ENCODE measurements at places on chromosomes 13 and 19.

- no peak for DNase-seq
These were observed 44.4 kb upstream of the WDFY2 start for GRCh38 chr13:51539887-51540286.

GRCh38 chr19:51503896-51504295 is 2.3 kb upstream of the SIGLEC12 start:
- no peak for DNase-seq

GRCh38 chr19:23054456-23054855 is 51.5 kb upstream of the ZNF728 start:
- no peak for DNase-seq

DNA sequence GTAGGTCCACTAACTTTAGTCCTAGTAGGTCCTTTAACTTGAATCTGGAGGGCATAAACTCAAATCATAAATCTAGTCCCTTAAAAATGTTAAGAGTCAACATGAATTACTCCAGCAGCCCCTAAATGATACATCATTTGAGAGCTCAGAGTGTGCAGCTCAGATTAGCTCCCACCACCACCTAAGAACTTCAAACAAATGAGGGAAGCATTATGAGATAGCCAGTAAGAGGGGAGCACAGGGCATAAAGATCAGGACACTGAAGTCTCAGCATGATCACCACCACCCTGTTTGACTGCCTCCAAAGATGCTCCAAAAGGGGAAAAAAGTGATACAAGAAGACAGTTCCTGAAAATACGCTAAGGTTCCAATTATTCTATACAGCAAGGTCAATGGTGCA is 5.7 kb downstream of the PROSER1 start:
- DNase-seq = no peak

DNA sequence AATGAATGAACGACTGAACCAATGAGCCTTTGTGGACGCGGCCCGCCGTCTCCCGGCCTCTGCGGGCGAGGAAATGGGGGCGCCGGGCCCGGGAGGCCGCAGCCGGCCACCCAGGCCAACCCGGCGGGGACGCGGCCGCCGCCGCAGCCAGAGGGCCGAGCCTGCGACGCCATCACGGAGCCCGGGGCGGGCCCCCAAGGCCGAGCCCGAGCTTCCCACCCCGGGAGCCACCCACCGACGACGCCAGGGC is 216 bp downstream of the SUGP2 start:
- DNase-seq = no peak

- no peak for DNase-seq
These were observed 4.0 kb upstream of the ZNF628 start for GRCh38 chr19:55472463-55472862.

DNA sequence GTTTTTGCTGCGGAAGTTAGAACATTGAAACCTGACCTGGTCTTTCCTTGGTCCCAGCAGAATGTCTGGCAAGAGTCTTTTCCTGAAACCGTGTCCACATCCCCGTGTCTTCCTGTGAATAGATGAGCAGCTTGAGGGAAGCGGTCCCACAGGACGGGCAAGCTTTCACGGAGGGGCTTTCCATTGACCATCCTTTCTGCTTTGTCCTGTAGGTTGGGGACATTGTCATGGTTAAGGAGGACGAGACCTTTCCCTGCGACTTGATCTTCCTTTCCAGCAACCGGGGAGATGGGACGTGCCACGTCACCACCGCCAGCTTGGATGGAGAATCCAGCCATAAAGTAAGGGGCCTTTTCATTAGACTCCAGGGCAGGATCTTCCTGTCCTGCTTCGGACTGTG is 126.0 kb downstream of the ATP11A start:
- no peak for DNase-seq

DNA sequence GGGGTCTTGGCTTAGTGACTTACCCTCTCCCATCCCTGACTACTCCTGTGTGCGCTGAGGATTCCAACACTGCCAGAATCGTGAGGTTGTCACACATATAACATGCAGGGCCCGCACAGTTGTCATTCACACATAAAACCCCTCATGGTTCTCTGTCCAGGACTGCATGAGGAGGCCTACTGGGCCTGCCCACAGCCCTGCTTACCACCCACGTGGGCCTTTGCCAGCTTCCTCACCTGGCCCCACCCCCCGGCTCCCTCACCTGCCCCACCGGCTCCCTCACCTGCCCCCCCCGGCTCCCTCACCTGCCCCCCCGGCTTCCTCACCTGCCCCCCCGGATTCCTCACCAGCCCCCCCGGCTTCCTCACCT is 197.2 kb downstream of the TEX29 start:
- DNase-seq = no peak

DNA sequence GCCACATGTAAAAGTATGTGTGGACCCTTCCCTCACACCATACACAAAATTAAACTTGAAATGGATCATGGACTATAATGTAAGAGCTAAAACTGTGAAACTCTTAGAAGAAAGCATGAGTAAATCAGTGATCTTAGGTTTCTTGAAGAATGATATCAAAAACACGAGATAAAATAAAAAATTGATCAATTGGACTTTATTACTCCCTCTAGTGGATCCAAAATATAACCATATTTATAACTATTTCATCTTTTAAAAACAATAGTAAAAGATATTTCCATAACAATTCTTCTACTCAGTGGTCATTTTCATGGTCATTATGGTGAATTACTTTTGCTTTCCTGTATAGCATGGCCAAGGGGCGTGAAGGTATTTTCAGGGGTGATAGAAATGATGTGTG is 174.6 kb upstream of the LSM14A start:
- DNase-seq = no peak

DNA sequence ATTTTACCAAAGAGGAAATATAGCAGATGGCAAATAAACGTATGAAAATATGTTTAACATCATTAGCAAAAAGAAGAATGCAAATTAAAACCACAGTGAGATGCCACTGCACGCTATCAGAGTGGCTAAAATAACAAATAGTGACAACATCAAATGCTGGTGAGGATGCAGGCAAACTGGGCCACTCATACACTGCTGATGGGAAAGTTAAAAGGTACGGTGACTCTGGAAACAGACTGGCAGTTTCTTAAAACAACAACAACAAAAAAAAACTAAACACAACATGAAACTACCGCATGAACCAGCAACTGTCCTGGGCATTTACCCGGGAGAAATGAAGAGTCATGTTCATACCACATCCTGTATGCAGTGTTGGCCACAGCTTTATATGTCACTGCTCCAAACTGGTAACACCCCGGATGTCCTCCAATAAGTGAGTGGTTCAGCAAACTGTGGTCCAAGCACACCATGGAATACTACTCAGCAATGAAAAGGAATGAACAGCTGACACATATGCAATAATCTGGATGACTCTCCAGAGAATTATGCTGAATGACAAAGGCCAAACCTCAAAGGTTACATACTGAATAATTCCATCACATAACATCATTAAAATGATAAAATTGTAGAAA is 22.3 kb downstream of the EPS15L1 start:
- peak; percentile 68 for DNase-seq

GRCh38 chr13:114047358-114047881 is 73.5 kb upstream of the C13orf46 start:
- peak; percentile 49 for DNase-seq

DNA sequence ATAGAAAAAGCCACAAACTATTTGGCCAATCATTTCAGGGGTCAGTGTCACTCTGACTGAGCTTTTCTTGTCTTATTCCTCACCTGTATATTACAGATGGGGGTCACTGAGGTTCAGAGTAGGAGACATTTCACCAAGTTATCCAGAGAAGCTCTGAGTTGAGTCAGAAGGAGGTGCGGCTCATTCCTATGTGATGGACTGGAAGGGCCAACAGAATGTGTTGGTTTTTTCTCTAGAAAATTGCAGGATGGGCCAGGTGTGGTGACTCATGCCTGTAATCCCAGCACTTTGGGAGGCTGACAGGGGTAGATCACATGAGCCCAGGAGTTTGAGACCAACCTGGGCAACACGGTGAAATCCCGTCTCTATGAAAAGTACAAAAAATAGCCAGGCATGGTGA is 24.5 kb upstream of the ZNF83 start:
- DNase-seq = no peak

GRCh38 chr13:53214433-53214832 is 185.8 kb downstream of the OLFM4 start:
- DNase-seq = no peak

GRCh38 chr19:58274771-58275201 is 4.0 kb upstream of the ZNF8 start:
- DNase-seq = no peak

GRCh38 chr13:97307882-97308624 is 85.9 kb downstream of the MBNL2 start:
- DNase-seq = no peak

- no peak for DNase-seq
These were observed 10.2 kb upstream of the PTOV1 start for GRCh38 chr19:49840736-49841249.

DNA sequence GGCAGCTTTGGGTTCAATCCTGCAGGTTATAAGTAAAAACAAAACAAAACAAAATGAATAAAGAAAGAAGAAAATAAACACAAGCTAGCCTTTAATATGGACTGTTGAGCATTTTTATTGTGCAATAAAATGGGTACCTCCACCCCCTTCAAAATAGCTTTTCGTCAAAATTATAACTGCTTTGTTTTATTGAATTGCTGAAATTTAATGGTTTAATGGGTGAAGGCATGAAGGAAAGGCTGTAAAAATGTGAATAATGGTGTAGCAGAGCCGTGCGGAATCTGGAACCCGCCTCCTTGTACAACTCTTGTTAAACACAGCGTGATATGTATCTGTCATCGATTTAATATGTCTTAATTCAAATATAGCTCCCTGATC is 2.2 kb upstream of the ZIC5 start:
- no peak for DNase-seq

- DNase-seq = no peak
These were observed 1.1 kb downstream of the CNN1 start for GRCh38 chr19:11539495-11540365.

- no peak for DNase-seq
These were observed 3.1 kb downstream of the AMH start for GRCh38 chr19:2252055-2252796.

DNA sequence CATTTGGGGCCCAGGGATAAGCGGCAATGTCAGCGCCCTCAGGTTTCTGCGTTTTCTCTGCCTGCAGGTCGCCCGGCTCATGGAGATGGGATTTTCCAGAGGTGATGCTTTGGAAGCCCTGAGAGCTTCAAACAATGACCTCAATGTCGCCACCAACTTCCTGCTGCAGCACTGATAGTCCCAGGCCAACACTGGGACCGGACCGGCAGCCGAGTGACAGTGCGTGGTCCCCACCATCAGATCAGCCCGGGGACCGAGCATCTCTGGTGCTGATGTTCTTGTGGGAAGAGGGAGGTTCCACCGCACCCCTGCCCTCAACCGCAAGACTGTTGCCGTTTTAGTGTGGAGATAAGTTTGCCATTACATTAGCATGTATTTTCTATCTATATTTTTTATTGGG is 78.0 kb upstream of the GPR183 start:
- DNase-seq = no peak

GRCh38 chr13:80903911-80904310 is 563.0 kb upstream of the SPRY2 start:
- DNase-seq = no peak

- no peak for DNase-seq
These were observed 5.9 kb upstream of the GDF15 start for GRCh38 chr19:18379803-18380747.

- no peak for DNase-seq
These were observed 56.5 kb downstream of the KCTD12 start for GRCh38 chr13:76829572-76830327.

- DNase-seq = no peak
These were observed 114.8 kb upstream of the TDRD3 start for GRCh38 chr13:60282186-60282585.

DNA sequence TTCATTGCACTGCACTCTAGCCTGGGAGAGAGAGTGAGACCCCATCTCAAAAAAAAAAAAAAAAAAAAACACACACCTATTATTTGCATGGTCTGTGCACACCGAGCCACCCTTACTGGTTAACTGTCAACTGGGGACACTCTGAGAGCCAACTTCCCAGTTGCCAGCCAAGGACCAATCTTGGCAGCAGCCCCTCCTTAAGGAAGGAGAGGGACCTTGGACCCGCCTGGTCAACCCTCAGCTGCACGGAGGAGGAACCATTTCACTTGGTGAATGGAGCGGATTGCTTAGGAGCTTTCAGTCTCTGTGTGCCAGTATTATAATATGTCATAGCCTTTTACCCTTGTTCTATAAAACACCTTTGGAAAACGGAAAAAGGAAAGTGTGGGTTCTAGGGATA is 24.9 kb downstream of the MICOS13 start:
- no peak for DNase-seq

GRCh38 chr19:47495478-47496372 is 11.7 kb upstream of the KPTN start:
- no peak for DNase-seq

DNA sequence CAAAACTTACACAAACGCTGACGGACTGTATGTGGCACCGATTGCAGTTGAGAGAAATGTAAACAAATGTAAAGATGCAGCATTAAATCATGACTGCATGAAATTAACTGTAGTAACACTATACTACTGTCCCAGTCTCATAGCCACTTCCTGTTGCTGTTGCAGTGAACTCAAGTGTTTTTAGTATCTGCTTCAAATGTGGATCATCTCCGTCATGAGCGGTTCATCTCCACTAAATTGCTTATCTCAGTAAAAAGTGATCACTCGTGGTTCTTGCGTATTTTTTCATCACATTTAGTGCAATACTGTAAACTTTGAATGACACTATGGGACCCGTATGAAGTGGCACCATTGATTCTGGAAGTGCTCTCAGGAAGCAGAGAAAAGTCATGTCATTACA is 60.3 kb upstream of the RNF113B start:
- DNase-seq = no peak

DNA sequence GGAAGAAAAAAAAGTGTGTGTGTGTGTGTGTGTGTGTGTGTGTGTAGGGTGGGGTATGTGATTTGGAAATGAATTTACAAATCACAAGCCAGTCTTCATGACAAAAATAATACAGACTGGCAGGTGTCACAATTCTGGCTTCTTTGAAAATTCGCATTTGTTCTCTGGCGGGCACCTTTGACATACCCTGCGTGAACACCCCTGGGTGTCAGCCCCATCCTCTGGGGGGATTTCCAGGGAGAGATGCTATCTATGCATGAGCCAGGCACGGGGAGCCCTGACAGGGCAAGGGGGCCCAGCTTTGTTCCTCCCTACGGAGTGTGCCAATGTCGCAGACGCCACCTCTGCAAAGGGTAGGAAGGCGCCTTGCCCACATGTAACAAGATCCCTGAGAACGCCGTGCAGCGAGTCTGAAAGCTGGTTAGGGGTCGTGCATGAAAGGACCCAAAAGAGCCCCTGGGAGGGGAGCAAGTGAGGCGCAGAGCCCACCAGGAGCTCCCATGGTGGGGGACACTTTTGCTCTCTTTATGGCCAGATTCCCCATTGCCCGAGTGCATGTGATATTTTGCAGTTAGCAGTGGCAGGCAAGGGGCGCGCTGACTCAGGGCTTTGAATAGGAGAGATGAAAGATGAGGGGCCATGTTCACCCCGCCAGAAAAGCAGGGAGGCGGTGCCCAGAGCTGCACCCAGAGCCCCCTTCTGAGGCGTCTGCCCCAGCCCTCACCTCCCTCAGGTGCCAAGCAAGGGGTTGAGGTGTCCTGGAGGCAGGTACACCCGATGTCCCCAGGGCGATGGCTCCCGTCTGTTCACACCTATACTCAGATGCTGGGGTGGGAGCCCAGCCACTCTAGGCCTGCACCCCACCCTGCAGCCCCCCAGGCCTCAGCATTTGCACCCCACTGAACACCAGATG is 45.3 kb downstream of the KLF2 start:
- DNase-seq = no peak

- no peak for DNase-seq
These were observed 16.0 kb downstream of the ZNF100 start for GRCh38 chr19:21751384-21751783.

Measured in GM18507 (cell line).